ENCODE measurements at places on chromosomes 12 and 14.
A peak's percentile ranks its signal among the peaks of the same experiment; 100 is the strongest.

DNA sequence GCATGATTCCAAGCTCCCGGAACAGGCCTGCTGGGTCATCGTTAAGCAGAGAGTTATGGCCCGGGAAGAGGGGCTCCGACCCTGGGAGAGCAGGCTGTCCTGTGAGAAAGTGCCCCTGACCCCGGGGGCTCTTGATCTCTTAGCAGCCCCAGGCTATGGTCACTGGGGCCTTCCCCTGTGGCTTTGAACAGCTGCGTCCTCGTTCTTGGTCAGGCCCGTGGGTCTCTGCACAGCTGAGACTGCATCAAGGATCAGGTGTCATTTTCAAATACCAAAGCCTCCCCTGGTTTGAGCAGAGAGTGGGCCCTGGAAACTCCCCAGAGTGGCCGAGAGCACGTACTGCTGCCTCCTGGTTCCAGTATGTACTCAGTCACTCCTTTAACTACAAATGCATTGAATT is 114.8 kb downstream of the ESRRB start:
- DNase-seq: no peak

GRCh38 chr14:63717702-63718101 is 10.2 kb downstream of the SGPP1 start:
- no peak for DNase-seq

DNA sequence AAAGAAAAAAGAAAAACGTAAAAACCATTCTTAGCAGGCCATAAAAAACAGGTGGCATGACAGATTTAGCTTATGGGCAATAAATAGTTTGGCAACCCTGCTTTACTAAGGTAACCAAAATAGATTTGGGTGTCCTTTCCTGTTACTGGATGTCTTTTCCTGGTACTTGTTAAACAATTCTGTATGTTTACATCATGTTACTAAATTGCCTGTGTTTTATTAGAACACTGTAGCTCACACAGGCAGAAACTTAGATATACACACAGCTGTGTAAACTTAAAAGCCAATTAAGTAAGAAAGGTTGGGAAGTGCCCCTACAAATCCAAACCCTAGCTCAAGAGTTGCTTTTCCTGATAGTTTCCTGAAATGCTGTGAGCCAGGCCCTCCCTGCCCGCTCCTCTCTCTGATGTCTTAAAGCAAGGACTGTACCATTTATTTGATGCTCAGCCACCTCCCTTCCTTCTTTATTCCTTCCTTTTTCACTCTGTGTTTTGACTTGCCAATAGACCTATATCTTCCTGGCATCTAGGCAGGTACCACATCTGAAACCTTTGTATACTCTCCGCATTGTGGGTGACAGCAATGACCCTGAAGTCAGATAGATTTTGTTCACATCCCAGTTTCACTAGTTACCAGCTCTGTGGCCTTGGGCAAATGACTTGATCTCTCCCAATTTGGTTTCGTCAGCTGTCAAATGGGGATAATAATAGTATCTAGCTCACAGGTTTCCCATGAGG is 3.7 kb upstream of the CAMKK2 start:
- no peak for DNase-seq

- peak; percentile 67 for DNase-seq
Observed at GRCh38 chr12:104569346-104570173, 112.8 kb downstream of the CHST11 start.

GRCh38 chr12:138898-139534 is 72.4 kb downstream of the IQSEC3 start:
- no peak for DNase-seq

DNA sequence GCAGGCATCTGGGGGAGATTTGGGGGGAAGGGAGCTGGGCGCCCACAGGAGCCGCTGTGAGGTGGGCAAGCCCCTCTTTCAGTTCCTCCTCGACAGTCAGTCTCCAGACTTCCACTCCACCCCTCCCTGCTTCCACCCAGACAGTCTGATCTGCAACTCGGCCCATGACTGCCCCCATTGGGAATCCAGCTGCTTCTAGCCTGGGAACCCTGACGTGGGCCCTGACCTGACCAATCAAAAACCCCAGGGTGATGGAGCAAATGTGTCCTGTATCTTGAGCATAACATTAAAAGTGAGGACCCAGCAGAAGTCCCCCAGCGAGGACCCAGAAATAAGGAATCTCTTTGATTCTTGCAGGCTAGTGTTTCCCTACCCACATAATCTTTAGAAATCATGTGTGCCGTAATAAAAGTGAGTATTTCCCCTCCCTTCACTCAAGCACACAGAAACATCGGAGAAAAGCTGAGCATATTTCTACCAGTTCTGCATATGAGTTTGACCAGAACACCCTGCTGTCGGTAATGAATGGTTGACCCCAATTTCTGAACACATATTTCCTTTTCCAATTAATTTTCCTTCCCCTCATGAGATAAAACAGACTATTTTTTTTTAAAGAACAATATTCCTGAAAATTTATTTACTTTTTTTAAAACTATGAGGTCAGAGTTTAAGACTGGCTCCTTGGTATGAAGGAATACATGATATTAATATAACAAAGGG is 6.4 kb downstream of the SSH1 start:
- peak; percentile 19 for DNase-seq

- DNase-seq: no peak
Observed at GRCh38 chr14:94598816-94599655, 13.2 kb upstream of the SERPINA3 start.

DNA sequence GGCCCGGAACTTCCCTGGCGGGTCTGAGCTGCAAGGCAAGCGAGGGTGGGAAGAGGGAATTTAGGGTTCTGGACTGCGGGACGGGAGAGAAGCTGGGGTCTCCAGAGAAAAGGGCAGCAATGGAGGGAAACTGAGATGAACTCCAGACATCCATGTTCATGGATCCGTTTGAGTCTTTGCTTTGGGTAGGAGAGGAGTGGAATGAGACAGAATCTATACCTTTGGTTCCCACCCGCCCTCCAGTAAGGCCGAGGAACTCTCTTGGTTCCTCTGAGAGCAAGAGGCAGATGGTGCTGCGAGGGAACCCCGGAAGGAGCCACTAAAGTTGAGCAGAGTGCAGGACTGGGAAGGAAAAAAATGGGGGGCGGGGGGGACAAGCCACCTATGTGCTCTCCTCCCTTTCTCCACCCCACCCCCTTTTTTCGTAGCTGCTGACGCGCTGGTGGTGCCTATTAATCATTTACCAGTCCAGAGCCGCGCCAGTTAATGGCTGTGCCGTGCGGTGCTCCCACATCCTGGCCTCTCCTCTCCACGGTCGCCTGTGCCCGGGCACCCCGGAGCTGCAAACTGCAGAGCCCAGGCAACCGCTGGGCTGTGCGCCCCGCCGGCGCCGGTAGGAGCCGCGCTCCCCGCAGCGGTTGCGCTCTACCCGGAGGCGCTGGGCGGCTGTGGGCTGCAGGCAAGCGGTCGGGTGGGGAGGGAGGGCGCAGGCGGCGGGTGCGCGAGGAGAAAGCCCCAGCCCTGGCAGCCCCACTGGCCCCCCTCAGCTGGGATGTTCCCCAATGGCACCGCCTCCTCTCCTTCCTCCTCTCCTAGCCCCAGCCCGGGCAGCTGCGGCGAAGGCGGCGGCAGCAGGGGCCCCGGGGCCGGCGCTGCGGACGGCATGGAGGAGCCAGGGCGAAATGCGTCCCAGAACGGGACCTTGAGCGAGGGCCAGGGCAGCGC is 1.2 kb downstream of the SSTR1 start:
- no peak for DNase-seq

- no peak for DNase-seq
Observed at GRCh38 chr14:57274551-57274950, 5.8 kb downstream of the AP5M1 start.

DNA sequence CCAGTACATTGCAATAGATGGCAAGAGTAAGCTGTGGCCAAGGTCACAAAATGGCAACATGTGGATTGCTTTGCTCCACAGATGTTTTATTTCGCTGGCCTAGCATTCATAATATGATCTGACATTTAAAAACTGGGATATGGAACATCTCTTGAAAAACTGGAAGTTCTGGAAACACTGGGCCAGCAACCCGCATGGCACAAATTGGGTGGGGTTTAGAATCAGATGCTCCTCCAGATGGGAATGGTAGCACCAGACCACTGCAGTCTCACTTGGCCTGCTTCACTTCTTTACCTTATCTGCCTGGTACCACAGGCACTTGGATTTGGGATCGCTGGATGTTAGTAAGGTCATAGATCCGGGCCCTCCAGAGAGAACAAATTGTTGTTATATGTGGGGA is 10.1 kb downstream of the ZC2HC1C start:
- DNase-seq: no peak

DNA sequence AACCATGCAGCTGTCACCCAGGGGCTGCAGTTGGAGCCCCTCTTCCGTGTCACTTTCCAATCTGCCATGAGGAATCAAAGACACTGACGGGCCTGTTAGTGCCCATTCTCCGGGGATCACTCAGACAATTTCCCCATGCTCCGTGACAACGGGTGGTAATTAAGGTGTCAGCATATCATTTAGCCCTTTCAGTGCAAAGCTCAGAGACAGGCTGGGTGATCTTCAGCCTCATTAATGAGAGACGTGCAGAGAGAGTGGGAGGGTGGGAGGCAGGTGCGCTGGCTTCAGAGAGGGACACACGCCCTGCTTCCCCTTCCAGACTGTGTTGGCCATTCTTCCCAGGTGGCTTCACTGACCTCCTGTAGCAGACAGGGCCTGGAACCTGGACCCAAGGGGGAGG is 58.7 kb downstream of the MVK start:
- no peak for DNase-seq
